Endodermal cell (in vitro differentiated cells): ENCODE measurements at places on chromosomes 6 and 20.

- H3K36me3 ChIP-seq, result no peaks in the 10 kb centered on the region
- no peaks in the 10 kb centered on the region for H3K27me3 ChIP-seq
- no peak for DNase-seq
- no peaks in the 10 kb centered on the region for H3K4me1 ChIP-seq
- H3K4me3 ChIP-seq, result no peak overlapping the region
These were observed 64.4 kb downstream of the TMEM242 start for GRCh38 chr6:157258878-157259277.

- H3K27ac ChIP-seq, result no peak overlapping the region
- no peaks in the 10 kb centered on the region for H3K27me3 ChIP-seq
- no peak overlapping the region for H3K4me3 ChIP-seq
- H3K4me1 ChIP-seq, result peaks cover 13% of the 10 kb centered on the region
These were observed 14.4 kb downstream of the GMPR start for GRCh38 chr6:16252686-16253299.

DNA sequence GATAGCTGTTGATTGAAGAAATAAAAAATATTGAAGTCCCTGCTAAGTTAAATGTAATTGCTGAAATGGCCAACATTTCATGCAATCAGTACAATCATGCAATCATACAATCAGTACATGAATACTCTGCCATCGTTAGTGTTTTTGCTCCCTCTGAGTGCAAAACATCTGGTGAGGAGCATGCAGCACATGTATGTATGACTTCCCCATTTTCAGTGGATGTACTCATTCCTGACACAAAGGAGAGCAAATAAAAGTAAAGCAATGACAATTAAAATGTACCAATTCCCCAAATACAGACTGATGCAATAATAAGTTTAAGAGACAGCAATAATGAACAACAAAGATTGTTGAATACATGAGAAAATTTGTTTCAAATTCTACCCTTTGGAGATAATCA, 140.7 kb downstream of the PLCB1 start:
- H3K4me3 ChIP-seq, result no peak overlapping the region
- no peaks in the 10 kb centered on the region for H3K4me1 ChIP-seq
- no peak for DNase-seq
- H3K27me3 ChIP-seq, result no peaks in the 10 kb centered on the region
- no peak overlapping the region for H3K27ac ChIP-seq
- H3K36me3 ChIP-seq, result no peaks in the 10 kb centered on the region

DNA sequence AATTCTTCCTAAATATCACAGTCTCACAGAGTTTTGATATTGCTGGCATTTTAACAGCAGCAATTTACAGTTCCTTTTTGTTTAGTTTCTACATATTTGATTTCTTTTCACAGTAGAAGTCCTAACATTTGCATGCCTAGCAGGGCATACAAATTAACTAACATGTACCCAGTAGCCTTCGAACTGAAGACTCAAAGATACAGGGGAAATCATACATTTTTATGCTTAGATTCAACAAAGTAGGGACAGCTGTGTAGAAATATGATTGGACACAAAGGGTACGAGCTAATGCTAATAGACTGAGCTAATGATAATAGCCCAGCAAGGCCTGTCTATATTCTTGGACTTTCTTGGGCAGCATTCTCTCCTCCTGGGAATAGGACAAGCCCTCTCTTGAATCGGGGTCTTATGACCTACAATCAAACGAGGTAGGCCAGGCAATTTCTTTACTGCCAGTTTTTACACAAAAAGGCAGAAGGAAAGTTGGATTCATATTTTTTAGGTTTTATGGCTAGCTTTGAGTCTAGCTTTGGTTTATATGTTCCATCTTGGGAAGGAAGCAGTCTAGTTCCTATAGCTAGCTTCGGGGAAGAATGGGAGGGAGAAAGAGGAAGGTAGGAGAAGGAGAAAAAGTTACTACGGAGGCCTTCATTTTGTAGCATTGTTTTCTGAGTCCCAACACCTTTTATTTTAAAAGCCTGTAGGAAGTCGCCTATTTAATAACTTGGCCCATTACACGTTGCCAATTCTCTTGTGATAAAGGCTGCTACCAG, 115.8 kb downstream of the HFE start:
- H3K4me1 ChIP-seq, result peaks cover 5% of the 10 kb centered on the region
- H3K36me3 ChIP-seq, result no peaks in the 10 kb centered on the region
- DNase-seq, result peak; percentile 47
- peak overlapping the region; percentile 97 for H3K4me3 ChIP-seq

GRCh38 chr20:17992224-17992637, 23.4 kb downstream of the MGME1 start:
- no peak overlapping the region for H3K4me3 ChIP-seq
- peaks cover 35% of the 10 kb centered on the region for H3K36me3 ChIP-seq
- H3K27me3 ChIP-seq, result no peaks in the 10 kb centered on the region

- no peaks in the 10 kb centered on the region for H3K36me3 ChIP-seq
- DNase-seq, result peak; percentile 93
- no peaks in the 10 kb centered on the region for H3K4me1 ChIP-seq
These were observed at the start of gene KCNS1 for GRCh38 chr20:45100563-45101245. Gene KCNS1, minus strand, starts transcription at chr20:45101127. Its CDS starts 1,891 bp downstream, at chr20:45099236.

GRCh38 chr6:102660303-102660702, 1266.8 kb downstream of the GRIK2 start:
- no peak for DNase-seq
- H3K4me1 ChIP-seq, result peaks cover 3% of the 10 kb centered on the region
- H3K27me3 ChIP-seq, result no peaks in the 10 kb centered on the region

DNA sequence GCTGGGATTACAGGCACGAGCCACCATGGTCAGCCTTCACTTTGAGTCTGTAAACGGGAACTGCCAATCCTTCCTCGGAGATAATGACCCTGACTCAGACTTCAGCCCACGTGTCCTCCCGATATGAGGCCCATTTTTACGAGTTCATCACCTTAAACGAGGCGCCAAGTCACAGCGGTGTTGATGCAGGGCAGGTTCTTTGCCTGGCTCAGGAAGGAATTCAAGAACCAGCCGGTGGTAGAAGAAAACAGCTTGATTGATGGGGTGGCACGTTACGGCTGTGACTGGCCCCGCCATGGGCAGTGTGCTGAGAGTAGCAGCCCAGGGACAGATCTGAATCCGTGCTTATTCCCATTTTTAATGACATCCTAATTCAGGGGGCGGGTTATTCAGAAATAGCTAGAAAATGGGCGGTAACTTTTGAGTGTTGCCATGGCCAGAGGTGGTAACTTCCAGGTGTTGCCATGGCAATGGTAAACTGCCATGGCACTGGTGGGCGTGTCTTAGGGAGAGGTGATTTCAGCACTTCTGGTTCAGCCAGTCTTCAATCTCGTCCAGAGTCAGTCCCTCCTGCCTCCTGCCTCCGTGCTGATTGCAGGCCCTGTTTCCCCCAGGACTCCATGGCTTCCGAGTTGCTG, 9.1 kb upstream of the MAP1LC3A start:
- no peak overlapping the region for H3K27ac ChIP-seq
- no peak overlapping the region for H3K4me3 ChIP-seq
- no peaks in the 10 kb centered on the region for H3K36me3 ChIP-seq
- H3K27me3 ChIP-seq, result no peaks in the 10 kb centered on the region

DNA sequence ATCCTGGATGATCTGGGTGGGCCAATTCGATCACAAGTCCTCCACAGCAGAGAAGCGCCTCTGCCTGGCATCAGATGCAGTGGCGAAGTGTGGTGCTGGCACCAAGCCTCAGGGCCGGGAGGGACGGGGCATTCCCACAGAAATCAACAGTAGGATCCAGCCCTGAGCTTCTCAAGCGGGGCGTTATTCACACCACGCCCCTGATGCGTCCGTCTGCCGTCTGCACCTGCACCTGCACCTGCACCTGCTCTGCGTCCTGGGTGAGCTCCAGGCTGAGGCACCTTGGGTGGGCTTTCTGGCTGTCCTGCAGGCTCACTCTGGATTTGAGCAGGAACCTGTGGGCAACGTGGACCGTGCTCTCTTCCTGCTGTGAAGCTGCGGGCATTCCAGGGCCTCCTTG, 13.8 kb upstream of the NTSR1 start:
- no peaks in the 10 kb centered on the region for H3K27me3 ChIP-seq
- no peak overlapping the region for H3K4me3 ChIP-seq
- H3K27ac ChIP-seq, result no peak overlapping the region
- no peaks in the 10 kb centered on the region for H3K36me3 ChIP-seq
- no peak for DNase-seq

GRCh38 chr20:48384147-48384818, 443.5 kb downstream of the PREX1 start:
- no peak overlapping the region for H3K4me3 ChIP-seq
- no peaks in the 10 kb centered on the region for H3K36me3 ChIP-seq
- H3K27me3 ChIP-seq, result no peaks in the 10 kb centered on the region
- peak; percentile 92 for DNase-seq

GRCh38 chr6:39301606-39302005, 12.6 kb downstream of the KCNK17 start:
- peak; percentile 87 for DNase-seq
- no peak overlapping the region for H3K27ac ChIP-seq
- no peaks in the 10 kb centered on the region for H3K4me1 ChIP-seq
- no peak overlapping the region for H3K4me3 ChIP-seq
- H3K36me3 ChIP-seq, result no peaks in the 10 kb centered on the region

DNA sequence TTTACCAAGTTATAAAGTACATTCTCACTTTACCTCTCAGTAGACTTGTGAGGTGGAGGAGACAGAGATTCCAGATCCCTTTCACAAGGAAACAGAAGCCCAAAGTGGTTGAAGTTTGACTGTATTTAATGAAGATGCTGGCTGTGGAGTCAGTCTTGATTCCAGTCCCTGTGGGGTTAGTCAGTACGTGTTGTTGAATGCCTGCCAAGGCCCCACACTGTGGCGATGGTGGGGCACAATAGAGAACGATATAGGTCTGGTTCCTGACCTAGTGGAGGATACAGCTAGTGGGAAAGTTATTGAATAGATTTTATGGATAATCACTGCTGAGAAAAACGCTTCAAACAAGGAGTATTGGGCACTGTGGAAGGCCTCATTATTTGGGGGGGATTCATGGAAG, 71.4 kb downstream of the LRRC1 start:
- H3K4me3 ChIP-seq, result no peak overlapping the region
- DNase-seq, result no peak
- H3K27me3 ChIP-seq, result no peaks in the 10 kb centered on the region
